ENCODE measurements at places on chromosomes 3 and 15.

GRCh38 chr3:21755896-21756295, 4.9 kb upstream of the ZNF385D start:
- DNase-seq: no peak

GRCh38 chr3:181313335-181313734, 323.8 kb upstream of the DNAJC19 start:
- no peak for DNase-seq

- DNase-seq: no peak
Measured at GRCh38 chr3:72769758-72770540, 78.3 kb downstream of the SHQ1 start.

DNA sequence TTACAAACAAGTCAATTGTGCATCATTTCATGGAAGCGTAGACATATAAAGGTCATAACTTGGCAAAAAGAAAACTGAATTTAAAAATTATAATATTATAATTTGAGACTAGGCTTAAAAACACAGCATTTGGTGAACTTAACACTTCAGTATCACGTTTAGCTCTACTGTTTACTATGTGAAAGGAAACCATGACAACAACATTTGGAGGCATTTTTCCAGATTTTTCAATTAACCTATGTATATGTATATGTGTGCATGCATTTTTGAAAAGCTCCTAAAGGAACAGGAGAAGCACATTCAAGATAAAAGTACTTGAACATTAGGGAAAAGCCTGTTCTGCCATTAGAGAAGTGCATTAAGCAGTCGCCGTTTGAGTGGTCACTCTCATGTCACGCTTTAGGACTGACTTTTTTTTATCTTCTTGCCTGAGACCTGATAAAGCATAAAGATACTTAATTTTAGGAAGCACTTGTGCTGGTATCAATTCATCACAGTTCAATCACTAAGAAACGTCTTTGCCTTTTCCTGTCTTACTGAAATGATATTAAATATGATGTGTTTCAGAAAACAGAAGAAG, 156.0 kb downstream of the NAALADL2 start:
- no peak for DNase-seq

DNA sequence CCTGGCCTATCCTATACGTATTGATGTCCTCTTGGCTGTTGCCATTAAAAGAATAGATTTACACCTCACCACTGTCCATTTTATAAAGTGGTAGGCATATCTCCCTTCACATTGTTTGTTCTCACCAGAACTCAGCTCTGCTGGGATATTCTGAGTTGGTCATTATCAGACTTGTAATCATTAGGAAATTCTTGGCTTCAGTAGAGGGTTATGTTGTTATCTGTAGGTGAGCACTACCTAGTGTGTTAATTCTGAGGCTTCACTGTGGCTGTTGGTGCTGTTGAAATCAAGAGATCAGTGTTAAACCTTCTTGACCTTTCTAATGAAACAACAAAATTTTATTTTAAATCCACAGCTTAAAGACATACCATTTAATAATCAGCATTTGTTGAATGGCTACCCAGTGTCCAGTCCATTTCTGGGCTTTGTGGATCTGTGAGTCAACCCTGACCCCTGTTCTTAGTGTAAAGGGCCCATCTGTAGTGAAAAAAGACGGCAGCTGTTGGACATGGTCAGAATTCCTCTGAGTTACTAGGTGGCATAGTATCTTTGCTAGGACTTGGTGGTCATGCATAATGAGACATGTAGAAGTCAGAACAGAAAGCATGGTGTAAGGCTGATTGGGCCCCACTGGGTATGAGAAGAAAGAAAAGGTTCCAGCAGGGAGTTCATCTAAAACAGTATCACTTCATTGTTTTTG, 32.9 kb upstream of the P4HTM start:
- DNase-seq: no peak

GRCh38 chr3:158104431-158104921, 1.7 kb downstream of the SHOX2 start:
- DNase-seq: no peak

- peak; percentile 95 for DNase-seq
Measured at GRCh38 chr3:125916376-125916978, 52.5 kb upstream of the ROPN1B start.

DNA sequence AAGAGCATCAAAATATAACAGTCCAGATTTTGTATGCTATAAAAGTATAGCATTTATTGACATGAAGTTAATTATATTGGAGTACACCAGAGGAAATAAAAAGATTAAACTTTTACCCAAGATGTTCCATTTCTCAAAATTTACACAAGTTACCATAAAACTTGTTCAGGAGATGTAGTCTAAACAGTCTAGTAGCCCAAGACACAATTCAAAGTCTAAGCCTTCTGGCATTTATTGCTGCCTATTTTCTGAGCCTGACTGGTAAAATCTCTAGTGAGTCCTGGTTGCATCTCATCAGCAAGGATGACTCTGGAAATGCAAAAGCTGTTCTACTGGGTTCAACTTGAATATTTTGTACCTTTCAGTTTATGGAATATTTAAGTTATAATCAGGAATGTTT, 468.7 kb downstream of the PDCD6IP start:
- DNase-seq: no peak

GRCh38 chr3:160448845-160449635, 546 bp downstream of the TRIM59 start:
- DNase-seq: no peak

DNA sequence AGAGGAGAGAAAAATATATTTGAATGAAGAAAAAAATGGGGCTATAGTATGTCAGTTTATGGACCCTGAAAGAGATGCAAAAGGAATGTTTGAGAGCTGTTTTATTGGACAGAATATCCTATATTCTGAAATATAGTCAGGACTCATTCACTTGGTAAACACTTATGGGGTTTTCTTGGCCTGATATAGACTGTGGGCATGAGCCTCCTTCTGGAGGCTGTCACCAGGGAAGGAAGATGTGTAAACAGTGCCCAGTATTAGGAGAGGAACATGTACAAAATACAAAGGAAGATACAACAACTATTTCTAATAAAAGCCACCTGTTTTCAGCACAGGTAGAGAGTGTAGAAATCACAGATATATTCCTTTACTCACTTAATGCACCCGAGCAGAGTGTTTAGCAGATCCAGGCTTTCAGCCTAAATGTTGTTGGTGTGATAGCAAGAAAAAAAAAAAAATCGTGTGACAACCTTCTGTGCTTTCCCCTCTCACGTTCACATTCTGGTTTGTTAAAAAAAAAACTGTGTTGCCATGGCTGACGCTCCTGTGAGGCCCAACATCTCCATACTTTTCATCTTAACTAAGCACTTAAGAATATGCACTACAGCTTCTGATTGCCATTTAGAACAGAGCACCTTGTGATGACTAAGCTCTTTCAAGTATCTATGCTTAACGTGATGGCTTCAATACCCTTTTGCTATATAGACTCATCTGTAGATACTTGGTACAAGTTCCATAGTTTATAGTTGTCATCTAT, 134.1 kb downstream of the MBNL1 start:
- no peak for DNase-seq

GRCh38 chr15:87907676-87908446, 348.7 kb downstream of the NTRK3 start:
- DNase-seq: no peak

GRCh38 chr15:88630141-88630721, 8.6 kb upstream of the ISG20 start:
- DNase-seq: no peak

GRCh38 chr15:67253549-67254237, 768 bp downstream of the AAGAB start:
- no peak for DNase-seq

- no peak for DNase-seq
Measured at GRCh38 chr3:77524463-77524862, 484.6 kb downstream of the ROBO2 start.

GRCh38 chr3:48661501-48662144, 1.1 kb downstream of the CELSR3 start:
- peak; percentile 70 for DNase-seq

DNA sequence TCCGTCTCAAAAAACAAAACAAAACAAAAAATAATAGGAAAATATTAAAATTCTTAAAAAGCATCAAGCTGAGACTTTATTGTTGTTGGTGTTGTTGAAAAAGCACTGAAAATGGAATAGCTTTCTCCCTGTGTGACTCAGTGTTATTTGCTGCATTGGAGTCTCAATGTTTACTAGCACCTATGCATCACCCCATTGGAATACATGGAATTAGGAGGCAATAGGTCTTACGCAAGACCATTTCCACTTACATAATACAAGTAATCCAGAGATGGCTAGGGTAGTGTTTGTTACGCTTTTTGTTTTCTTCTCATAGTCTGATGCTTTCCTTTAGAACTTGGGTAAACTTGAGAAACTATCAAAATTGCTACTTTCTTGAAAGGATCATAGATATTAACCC, 15.2 kb downstream of the GXYLT2 start:
- no peak for DNase-seq

GRCh38 chr15:98745650-98746374, 97.5 kb downstream of the IGF1R start:
- DNase-seq: no peak

GRCh38 chr3:21226086-21226485, 524.9 kb downstream of the ZNF385D start:
- DNase-seq: no peak

GRCh38 chr3:31106204-31106603, 211.7 kb upstream of the GADL1 start:
- no peak for DNase-seq

GRCh38 chr3:42010530-42010929, 48.6 kb upstream of the ULK4 start:
- no peak for DNase-seq

- DNase-seq: no peak
Measured at GRCh38 chr15:85013785-85014184, 32.1 kb downstream of the PDE8A start.

DNA sequence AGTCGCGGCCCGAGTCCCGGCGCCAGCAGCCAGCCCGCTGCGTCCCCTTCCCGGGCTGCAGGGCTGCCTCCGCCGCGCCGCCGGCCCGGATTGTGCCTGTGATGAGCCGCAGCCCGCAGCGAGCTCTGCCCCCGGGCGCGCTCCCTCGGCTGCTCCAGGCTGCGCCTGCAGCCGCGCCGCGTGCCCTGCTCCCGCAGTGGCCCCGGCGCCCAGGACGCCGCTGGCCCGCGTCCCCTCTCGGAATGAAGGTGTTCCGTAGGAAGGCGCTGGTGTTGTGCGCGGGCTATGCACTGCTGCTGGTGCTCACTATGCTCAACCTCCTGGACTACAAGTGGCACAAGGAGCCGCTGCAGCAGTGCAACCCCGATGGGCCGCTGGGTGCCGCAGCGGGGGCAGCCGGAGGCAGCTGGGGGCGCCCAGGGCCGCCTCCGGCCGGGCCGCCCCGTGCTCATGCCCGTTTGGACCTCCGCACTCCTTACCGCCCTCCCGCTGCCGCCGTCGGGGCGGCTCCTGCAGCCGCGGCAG, 1.2 kb downstream of the CHST2 start:
- DNase-seq: peak; percentile 57

DNA sequence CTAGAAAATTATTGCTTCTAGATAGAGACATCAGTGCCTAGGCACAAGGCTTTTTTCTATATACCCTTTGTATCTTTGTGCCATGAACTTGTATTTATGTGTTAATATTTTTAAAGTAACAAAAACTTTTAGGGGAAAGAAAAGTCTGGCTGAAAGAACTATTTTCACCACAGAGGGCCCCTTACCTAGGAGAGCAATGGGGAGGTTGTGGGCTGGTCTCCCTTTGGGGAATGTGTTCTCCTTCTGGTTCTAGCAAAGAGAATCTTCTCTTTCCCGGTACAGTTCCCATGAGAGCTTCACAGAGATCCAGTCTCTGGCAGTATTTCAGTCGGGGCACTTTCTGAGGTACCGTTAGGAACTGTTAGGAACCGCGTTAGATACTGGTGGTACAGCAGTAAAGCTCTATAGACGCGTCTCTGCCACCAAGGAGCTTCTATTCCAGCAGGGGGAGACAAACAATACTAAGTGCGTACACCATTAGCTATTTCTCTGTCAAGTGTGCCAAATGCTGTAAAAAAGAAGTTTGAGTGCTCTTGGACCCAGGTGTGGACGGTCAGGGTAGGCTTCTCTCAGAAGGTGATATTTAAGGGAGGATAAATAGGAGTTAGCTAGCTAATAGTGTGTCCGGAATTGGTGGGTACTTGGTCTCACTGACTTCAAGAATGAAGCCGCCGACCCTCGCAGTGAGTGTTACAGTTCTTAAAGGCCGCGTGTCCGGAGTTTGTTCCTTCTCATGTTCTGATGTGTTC, 4.6 kb upstream of the EPB42 start:
- peak; percentile 25 for DNase-seq

- DNase-seq: no peak
Measured at GRCh38 chr15:25397100-25397499, 41.7 kb downstream of the UBE3A start.

- DNase-seq: no peak
Measured at GRCh38 chr15:28459279-28459678, 73.5 kb downstream of the GOLGA8G start.

GRCh38 chr3:157276801-157277200, 116.9 kb upstream of the CCNL1 start:
- no peak for DNase-seq

GRCh38 chr15:49741712-49742111, 120.9 kb downstream of the DTWD1 start:
- DNase-seq: no peak

DNA sequence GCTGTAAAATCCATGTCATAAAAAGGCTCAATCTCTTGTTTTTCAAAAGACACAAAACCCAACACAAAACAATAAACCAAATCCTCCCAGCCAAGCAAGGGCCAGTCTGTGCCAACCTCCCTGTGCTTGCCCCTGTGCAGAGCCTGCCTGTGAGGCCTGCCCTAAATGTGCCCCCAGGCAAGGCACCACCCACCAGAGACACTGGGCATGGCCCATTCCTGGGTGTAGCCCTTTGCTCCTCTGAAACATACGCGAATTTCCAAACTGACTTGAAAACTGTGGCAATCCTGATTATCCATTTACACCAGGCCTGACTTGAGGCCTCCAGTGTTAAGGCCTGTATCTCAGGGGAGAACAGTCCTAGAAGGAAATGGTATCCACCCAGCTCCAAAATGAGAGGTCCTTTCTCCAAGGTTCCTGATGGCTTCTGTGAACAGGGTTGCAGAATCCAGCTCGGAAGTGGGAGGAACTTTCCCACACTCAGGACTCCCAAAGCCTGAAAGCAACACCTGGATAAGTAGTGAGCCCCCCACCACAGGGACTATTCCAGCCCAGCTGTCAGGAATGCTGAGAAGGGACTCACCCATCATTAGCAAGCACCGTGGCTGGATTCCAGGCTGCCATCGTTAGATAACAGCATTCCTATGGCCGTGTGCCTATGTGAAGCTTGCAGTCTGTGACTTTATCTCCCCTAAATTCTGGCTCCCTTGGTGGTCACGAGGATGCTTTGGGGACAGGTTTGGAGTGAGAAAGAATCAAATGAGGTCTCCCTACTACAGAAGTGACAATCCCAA, 61.8 kb downstream of the CACNA2D2 start:
- no peak for DNase-seq

GRCh38 chr15:99753066-99753465, 19.8 kb upstream of the LYSMD4 start:
- DNase-seq: no peak
